Glomerular endothelial cell (primary cell): ENCODE measurements at places on chromosomes 4 and X. TPM values are rescaled to one million over a fixed set of nuclear protein-coding genes. Genes with fewer than 3 reads are reported as not detected.

- DNase-seq, result no peak
These were observed 64.8 kb downstream of the CD40LG start for GRCh38 chrX:136712650-136713310.

CDS1 gene
- total RNA-seq, result 0.12 and 0.29 TPM in 2 replicates

- DNase-seq, result no peak
These were observed 48.9 kb upstream of the TENM3 start for GRCh38 chr4:182194091-182194824.

GRCh38 chr4:167883266-167883665 lies 209.1 kb upstream of the ANXA10 start:
- no peak for DNase-seq

GRCh38 chr4:146359771-146360170 lies 145.4 kb downstream of the REELD1 start:
- DNase-seq, result no peak

DNA sequence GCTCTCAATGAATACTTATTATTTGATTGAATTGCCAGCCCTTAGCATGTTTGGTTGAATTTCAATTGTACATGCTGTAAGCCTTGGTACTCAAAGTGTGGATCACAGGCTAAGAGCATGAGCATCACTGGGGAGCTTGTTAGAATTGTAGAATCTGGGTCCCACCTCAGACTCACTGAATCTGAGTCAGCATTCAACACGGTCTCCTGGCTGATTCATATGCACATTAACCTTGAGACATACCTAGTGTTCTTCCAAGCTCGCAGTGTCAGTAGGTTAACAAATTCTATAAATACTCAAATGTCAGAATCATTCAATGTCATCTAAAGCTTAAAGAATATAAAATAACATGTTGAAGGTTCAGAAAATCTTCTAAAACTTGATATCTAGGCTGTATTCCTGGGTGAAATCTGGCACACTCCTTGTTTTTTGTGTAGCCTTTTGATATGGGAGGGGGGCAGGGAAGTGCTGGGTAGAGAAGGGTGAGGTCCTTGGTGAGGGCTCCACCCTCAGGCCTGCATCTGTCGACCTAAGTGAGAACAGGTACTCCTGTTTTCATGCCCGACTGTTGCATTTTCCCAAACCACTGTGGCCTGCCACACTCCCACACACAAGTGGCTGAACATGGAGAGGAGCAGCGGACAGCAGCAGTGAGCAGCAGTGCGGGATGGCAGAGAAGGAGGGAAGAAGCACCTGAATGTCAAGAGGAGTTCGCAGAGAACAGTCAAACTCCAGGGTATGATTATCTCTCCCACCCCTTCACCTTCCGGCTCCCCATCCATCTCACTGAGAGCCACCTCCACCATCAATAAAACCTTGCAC lies 529.6 kb upstream of the IGFBP7 start:
- no peak for DNase-seq

CFI gene
- 45.9 and 61.9 TPM in 2 replicates for total RNA-seq

HS6ST2 gene
- 0.78 and 0.82 TPM in 2 replicates for total RNA-seq

ABLIM2 gene
- total RNA-seq, result 0.29 and 0.99 TPM in 2 replicates

ETDA gene
- not detected in 2 replicates for total RNA-seq

GRCh38 chr4:6824071-6824470 lies 41.5 kb downstream of the KIAA0232 start:
- no peak for DNase-seq

DNA sequence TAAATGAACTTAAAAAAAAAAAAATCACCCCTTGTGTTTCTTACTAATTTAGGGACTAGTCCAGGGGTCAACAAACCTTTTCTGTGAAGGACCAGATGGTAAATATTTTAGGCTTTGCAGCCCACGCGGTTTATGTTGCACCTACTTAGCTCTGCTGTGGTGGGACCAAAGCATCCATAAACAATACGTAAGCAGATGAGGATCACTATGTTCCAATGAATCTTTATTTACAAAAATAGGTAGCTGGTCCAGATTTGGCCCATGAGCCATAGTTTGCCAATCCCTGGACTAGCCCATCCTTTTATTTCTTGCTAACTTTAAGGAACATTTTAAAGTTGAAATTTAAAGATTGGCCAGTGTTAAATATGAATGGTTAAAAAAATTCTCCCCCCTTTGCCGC lies 95.3 kb downstream of the AFF1 start:
- no peak for DNase-seq

DNA sequence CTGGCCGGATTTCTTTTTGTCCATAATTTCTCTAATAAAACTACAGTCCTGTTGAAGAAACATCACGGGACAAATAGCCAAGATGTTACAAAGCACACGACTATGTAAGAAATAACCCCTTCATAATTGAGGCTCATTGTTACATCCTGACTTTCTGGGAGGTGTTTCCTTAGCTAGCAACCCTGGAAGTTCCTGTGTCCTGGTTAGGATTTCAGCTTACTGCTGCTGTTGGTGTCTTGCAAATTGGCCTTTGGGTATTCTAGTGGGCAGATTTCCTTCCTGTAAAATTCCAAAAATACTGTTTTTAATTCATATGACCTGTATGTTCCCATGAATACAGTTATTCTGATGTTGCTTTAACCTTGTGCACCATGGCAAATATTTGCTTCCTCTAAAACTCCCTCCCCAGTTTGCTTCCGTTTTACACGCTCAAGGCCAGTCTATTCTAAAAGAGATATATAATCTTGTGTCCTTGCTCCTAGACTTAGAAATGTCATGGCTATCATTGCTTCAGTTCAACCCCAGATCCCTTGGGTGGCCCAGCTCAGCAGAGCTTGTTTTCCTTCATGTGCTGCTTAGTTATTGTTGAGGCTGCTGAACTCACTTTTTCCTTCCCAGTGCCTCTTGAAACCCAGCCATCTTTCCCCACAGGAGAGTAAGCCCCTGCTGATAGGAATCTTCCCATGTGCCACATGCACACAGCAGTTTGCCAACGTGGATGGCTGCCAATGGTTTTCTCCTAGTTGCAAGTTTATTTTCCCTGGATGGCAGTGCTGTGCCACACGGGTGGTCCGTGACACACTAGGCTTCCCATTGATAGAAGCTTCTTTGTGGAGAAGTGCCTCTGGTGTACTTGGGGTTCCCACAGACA lies 75.8 kb downstream of the TSPAN7 start:
- peak; percentile 37 for DNase-seq

DNA sequence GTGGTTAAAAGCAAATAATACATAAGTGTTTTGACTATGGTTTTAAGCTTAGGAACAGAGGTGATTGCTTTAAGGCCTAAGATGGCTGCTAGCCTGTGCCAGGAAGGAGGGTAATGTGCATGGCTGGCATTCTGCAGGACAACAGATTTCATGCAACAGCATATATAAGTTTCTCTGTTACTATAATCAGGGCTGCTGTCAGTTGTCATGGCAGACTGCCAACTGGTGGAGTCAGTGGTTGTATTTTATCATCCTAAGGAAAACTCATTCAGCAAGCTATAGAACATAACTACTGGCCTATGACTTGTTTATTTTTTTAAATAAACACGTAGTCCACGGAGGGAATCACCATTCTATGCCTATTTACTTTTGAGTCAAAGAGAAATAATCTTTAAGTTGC lies 77.7 kb upstream of the DCAF8L1 start:
- DNase-seq, result no peak

DNA sequence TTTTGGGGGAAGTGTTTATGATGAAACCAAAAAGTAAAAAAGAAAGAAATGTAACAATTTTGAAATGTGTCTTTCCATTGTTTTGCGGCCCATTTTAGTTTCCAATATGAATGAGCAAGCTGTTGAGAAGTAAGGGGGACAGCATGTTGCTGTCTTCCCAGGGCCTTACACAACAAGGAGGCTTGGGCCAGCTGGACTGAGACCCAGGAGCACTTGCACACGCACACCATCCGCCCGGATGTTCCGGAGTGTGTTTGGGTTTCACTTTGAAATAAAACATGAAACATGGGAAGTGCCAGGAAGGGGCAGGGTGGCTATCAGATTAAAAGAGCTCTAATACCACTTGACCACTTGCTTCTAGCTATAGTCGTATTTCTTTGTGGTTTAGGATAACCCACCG lies 144.4 kb downstream of the NHS start:
- no peak for DNase-seq

GYG2 gene
- total RNA-seq, result 0.29 and 0.53 TPM in 2 replicates

GRCh38 chr4:1171311-1172227 lies 814 bp downstream of the SPON2 start:
- no peak for DNase-seq

SLC10A4 gene
- total RNA-seq, result 0.12 TPM in 1 of 2 replicates, not detected in the other

DNA sequence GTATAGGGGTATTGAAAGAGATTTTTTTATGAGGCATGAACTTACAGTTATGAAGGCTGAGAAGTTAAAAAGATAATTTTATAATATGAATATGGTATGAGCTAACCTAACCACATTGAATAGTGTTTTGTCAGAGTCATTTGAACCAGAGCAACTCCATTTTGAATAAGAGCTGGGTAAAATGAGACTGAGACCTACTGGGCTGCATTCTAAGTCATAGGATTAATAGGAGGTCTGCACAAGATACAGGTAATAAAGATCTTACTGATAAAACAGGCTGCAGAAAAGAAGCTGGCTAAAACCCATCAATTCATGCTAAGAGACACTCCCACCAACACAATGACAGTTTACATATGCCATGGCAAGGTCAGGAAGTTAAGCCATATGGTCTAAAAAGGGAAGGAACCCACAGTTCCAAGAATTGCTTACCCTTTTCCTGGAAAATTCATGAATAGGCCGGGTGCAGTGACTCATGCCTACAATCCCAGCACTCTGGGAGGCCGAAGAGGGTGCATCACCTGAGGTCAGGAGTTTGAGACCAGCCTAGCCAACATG lies 209.2 kb downstream of the TECRL start:
- no peak for DNase-seq

DNA sequence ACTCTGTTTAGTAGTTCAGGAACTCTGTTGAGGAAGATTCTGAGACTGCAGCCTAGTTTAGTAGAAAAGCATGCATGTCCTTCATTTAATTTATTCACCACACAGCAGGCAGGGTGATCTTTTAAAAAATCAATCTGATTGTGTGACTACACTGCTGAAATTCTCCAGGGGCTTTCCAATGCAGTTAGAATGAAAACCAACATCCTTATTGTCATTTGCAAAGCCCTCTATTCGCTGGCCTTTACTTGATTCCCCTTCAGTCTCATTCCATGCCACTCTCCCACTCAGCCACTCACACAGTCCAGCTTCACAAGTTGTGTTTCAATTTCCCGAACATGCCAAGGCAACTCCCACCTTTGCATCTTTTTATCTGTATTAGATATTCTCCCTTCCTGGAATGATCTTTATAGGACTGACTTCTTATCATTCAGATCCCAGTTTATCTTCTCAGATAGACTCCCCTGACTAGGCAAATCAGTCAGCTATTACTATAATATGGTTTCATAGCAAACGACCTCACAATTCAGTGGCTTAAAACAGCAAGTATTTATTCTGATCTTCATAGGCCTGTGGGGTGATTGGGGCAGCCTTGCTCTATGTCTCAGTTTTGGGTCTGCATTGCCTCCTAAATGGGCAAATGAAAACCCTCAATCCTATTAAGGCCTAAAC lies 21.3 kb upstream of the FTHL17 start:
- DNase-seq, result no peak

- DNase-seq, result no peak
These were observed 130.1 kb downstream of the CEP135 start for GRCh38 chr4:56078866-56079265.

- no peak for DNase-seq
These were observed 20.7 kb upstream of the BCLAF3 start for GRCh38 chrX:20011608-20012007.

DNA sequence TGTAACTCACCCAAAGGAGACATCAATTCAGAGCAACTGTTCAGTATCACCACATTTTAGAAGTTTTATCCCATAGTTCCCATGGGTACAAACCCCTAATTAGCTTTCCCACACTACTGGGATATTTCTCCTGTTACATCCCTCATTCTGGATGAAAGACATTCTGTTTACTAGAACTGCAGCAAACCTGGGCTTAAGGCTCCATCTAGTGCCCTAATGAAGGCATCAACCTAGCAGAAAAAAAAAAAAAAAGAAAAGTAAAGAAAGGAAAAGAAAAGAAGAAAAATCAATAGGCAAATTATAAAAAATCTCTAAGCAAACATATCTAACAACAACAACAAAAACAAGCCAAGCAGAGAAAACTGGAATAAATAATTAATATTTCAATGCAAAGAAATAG lies 133.7 kb upstream of the CPXCR1 start:
- DNase-seq, result no peak

- DNase-seq, result no peak
These were observed 23.1 kb downstream of the XKRX start for GRCh38 chrX:100905620-100906019.

DNA sequence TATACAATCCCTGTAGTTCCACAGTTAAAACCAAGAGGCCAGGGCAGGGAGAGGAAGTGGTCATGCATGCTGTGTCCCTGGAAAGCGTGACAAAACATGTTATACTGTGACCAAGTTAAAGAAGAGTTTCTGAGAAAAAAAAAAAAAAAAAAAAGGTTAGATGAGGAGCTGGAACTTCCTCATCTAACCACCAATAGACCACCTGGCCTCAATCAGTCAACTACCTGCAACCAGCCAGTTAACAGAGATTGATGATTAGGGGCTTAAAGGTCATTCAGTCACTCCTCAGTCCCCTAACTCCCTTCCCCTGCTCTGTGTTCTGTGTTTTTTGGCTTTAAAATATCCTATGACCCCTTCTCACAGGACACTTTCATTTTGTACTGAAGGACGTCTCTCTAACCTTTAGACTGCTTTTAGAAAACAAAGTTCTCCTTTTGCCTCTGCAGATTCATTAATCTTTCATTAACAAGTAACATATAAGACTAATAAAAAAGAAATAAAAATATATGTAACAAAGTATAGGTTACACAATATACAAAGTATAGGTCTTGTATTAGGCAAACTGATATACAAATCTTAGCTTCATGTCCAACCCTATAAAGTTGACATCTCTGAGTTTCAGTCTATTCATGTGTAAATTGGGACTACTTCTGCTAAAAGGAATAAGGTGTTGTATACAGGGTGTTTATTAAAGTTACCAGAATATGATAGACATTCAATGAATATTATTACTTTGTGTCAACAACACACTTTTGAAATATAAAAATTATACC lies 179.1 kb upstream of the NDST4 start:
- no peak for DNase-seq

GJB1 gene
- total RNA-seq, result not detected in 2 replicates

DNA sequence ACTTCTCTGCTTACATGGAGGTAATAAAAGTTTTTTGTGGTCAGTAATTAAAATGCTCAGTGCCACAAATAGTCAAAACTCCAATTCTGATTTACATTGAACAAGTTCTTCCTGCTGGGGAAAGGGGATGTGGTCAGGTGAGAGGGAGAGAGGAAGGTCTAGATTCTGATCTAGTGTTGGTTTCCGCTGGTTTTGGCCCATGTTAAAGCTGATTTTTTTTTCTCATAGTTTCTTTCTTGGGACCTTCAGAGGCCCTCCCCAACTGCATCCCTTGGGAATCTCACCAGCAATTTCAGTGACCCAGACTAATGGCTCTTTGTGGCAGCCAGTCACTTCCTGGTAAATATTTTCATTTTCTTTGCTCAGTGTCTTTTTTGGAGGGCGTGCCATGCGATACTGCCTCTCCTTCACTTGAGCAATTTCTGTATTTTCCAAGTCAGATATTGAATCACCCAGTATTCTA lies 332.7 kb downstream of the RAPGEF2 start:
- DNase-seq, result no peak

SCARB2 gene
- total RNA-seq, result 154 and 216 TPM in 2 replicates

GLRA3 gene
- total RNA-seq, result not detected in 2 replicates

- no peak for DNase-seq
These were observed 87.4 kb upstream of the TRIM2 start for GRCh38 chr4:153116801-153117200.
